IPS DF 6.9 (cell line): ENCODE measurements at places on chromosomes 2 and 18.

DNA sequence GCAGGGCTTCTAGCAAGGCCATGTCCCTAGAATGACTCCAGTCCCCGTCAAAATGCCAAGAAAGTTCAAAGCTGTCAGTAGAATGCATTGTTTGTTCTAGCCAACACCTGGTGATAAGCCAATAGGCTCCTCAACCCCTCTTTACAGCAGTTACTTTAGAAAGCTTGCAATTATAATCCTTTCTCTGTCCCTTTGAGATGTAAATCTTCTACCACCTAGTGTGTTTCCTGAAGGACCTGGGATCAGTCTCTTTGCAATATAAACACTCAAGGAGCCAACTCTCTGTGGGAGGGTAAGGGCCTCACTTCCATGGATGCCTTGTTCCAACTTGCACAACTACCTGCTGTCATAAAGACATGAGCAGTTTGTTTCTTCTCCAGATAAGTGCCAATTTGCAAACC lies 301.8 kb downstream of the NBAS start:
- DNase-seq: peak; percentile 58

- no peak for DNase-seq
Observed at GRCh38 chr2:74819702-74820101, 14.2 kb upstream of the HK2 start.

DNA sequence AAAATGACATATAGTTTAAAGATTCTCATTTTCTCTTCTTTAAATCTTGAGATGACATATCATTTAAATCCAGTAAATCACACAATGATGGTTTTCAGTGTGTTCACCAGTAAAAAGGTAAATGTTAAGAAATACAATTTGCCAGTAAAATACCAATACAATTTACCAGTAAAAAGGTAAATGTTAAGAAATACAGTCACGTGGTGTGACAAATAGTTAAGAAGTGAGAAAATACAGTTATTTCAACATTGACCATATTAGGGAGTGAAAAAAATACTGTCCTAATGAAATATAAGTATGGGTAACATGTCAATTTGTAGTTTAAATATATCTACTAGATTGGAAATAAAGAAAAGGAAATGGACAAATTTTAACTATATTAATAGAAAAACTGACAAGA lies 80.5 kb downstream of the DLGAP1 start:
- no peak for DNase-seq

DNA sequence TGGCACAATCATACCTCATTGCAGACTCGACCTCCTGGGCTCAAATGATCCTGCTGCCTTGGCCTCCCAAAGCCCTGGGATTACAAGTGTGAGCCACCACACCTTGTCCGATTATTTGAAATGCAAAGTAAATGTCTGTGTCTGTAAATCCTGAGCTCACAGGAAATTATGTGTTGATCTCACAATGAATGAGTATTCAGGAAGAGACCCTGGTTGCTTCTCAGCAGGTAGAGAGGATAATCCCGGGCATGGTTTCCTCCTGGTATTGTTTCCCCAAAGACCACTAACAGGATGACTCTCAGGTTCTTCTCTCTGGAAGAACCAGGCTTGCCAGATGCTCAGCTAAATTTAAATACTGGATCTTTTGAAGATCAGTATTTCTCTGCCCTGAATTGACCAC lies 147.6 kb downstream of the LDLRAD4 start:
- no peak for DNase-seq

DNA sequence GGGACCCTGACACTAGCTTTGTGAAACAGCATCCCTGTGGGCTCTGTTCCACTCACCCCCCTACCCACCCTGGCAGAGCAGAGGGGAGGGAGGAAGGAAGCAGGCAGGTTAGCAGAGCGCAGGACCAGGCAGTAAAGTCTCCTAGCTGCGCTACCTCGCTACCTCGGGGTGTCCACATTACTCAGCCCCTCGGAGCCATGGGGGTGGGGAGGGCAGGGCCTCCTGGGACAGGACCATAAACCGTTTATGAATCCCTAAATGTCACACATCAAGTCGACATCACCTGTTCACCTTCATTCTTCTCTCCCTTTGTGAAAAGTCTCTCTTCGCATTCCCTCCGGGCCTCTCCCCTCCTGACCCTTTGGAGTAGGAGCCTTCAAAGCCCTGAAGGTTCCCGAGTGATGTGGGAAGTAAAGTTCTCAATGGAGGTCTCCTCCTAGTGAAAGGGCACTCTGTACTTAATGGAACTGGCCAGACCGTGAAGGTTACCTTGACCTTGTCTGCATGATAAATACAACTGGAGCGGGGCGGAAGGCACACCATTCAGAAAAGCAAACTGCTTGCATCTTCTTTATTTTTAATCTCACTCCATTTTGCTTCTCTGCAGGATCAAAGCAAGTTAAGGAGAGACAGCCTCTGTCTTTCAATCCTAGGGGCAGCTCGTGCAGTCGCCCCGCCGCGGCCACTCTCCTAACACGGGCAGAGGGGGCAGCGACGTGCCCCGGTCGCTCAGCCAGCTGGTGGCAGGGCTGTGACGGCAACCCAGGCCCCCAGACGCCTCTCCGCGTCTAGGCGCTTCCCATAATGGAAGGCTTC lies 23.7 kb upstream of the SMAD7 start:
- no peak for DNase-seq

GRCh38 chr2:32706815-32707579 lies 79.1 kb downstream of the TTC27 start:
- no peak for DNase-seq
